ENCODE measurements at places on chromosomes 5 and 9.

DNA sequence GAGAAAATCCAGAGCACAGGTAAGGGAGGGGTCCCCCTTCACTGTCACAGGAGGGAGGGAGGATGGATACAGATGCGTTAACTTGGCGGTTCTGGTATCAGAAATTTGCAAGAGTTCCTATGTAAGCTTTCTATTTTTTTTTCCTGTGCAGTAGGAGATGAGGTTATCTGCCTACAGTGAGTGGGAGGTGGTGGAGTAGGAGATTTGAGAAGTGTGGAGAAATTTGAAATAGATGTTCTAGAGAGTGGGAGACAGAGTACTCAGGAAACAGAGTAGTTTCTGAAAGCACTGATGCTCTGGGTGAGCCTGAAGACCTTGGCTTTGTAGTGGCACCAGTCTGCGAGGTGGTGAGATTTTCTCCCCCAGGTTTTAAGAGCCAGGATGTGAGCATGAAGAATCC lies 271.4 kb downstream of the MSX2 start:
- DNase-seq: no peak

DNA sequence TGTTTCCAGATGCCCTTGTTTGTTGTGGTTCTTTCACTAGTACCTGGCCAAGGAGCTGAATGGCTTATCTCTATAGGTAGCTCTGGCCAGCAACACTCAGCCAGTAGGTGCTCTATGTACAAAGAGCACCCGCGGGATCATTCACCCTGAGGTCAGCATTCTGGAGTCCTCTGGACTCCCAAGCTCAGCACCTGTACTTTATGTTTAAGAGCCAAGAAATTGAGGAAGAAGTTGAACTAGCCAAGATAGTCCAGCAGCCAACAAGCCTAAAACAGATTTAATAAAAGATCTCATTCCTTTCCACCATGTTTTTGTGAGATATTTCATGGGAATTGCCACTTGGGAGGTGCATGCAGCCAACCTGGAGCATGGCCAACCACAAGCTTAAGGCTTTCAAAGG lies 242.6 kb upstream of the PAPPA start:
- DNase-seq: no peak

- DNase-seq: peak; percentile 27
Observed at GRCh38 chr5:128259607-128260021, 176.0 kb downstream of the SLC12A2 start.

DNA sequence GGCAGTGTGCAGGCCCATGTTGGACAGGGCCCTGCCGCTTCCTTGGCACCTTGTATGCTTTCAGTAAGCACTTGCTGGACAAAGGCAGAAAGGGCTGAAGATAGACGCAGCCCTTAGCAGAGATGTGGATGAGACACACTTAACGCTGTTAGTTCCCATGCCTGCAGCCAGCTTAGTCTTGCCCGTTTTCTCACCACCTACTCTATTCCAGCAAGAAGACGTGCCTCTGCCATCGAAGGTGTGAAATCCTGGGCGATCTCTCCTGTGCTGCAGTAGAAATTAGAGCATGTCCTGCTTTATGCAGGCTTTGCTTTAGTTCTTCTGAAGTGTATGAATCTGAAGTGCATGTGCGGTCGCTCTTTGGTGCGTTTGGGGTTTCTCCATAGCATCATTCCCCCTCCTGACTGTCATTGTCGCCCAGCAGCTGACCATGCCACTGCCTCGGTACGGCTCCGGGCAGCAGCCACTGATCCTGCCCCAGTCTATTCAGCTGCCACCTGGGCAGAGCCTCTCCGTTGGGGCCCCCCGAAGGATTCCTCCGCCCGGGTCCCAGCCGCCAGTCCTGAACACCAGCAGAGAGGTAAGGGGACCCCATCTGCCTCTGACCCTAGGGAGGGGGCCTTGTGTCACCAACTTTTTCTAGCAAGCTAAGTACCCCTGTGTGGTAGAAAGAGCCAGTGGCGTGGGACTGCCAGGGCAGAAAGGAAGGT lies 11.6 kb upstream of the POMT1 start:
- DNase-seq: no peak
